ENCODE measurements at places on chromosomes 1 and 21. TPM values are rescaled to one million over a fixed set of nuclear protein-coding genes. Genes with fewer than 3 reads are reported as not detected.
A peak's percentile ranks its signal among the peaks of the same experiment; 100 is the strongest.

- DNase-seq, result no peak
Measured at GRCh38 chr1:184945678-184946412, 28.5 kb downstream of the NIBAN1 start.

GRCh38 chr1:246544001-246544400 lies 22.1 kb downstream of the TFB2M start:
- DNase-seq, result no peak

The CELA3B gene
- total RNA-seq, result not detected

DNA sequence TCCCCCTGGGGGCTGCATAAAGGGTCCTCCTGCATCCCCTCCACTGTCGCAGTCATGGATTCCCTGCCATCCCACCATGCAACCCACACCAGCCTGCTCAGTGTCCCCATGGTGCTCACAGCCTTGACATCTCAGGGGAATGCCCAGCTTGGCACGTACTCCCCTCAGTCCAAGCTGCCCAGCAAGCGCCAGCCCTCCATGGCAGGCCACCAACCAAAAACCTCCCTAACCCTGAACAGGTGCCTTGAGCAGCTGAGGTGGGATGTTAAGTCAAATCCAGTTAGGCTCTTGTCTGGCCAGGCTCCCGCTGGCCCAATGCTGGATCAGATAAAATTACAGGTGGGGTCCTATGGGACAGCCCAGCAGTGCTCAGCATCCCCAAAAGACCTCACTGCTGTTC lies 341 bp downstream of the VTCN1 start:
- DNase-seq, result no peak

The ACBD6 gene
- 53.6 TPM for total RNA-seq

The INSRR gene
- total RNA-seq, result not detected

DNA sequence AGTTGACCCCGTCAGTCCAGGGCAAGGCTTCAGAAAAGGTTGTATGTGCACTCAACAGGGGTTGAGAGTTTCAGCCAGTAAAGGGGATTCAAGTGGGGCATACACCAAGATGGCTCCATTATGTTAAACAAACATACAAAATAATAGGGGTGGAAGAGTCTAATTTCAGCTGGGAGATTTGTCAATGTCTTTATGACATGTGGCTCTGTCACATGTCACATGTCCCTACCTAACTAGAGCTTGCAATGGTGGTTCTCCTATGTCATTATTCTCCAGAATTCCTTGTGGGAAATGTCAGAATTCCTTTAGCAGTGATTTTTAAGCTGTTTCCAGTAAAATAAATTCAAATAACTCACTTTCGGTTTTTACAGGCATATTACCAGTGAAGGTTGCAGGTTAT lies 392.0 kb upstream of the ADGRL4 start:
- no peak for DNase-seq

GRCh38 chr21:14773777-14774345 lies 227.7 kb upstream of the SAMSN1 start:
- DNase-seq, result peak; percentile 30

- DNase-seq, result no peak
Measured at GRCh38 chr1:145877923-145878486, 7.7 kb downstream of the ANKRD35 start.

GRCh38 chr1:235022981-235023710 lies 105.5 kb downstream of the TOMM20 start:
- no peak for DNase-seq

DNA sequence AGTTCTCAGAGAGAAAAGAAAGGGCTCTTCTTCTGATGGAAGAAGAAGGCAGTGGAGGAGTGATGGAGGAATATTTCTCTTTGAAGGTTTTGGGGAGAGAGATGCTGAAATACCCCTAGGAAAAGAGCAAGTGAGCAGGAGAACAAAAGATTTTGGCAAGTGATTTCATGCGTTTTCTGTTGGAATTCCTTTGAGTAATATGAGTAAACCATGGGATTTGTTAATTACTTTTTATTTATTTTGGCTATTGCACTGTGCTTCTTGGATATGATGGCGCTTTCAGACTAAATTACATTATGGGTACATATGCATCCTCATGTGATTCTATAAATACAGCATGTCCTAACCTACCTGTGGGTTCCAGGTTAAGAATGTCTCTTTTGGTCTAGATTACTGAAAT lies 210.1 kb upstream of the PTGFR start:
- no peak for DNase-seq

The RHEX gene
- total RNA-seq, result not detected

DNA sequence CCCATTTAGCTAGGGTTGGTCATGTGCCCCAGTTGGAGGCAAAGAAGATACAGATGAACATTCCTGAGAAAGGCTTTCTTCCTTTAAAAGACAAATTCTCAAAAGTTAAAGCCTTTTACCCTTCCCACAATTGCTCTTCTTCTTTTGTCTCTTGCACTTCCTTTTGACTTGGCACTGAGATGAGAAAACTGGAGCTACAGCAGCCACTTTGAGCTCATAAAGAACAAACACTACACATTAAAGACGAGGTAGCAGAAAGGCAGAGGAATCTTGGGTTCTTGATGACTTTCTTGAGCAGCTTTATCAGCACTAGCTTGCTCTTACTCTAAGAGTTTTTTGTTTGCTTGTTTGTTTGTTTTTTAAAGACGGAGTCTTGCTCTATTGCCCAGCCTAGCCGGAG lies 92.2 kb downstream of the DAB1 start:
- no peak for DNase-seq

The LMOD1 gene
- total RNA-seq, result under 0.01 TPM

The TNFRSF8 gene
- under 0.01 TPM for total RNA-seq

DNA sequence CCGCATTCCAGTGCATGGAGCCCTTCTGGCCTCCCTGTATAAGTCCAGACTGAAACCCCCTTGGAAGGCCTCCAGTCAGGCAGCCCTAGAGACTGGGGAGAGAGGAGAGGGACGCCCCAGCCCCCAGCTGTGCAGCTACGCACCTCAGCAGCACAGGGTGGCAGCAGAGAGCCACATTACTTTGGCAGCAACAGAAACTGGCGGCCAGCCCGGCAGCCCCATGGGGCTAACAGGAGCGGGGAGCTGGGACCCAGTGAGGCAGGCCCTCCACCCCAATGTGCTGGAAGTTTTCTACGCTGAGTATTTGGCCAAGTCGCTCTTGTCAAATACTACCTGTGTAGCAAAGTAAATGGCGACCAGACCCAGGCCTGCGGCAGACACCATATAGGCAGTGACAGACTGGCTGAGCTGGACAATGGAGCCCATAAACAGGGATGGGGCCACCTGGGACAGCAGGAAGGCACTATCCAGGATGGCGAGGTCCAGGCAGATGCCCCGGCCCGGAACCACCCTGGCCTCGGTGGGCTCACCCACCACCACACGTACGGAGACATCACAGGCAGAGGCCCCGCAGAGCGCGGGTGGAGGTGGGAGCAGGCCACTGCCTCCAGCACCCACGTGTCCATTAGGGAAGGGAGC lies 21.2 kb downstream of the SLC45A3 start:
- DNase-seq, result peak; percentile 44

GRCh38 chr1:54564312-54565112 lies 16.5 kb downstream of the ACOT11 start:
- DNase-seq, result no peak

The GUK1 gene
- total RNA-seq, result 718 TPM

GRCh38 chr1:13550663-13551062 lies 33.0 kb upstream of the PDPN start:
- no peak for DNase-seq

The PGLYRP3 gene
- total RNA-seq, result not detected
